GM04504 (cell line): ENCODE measurements at places on chromosomes 7 and 10.

- peak; percentile 46 for DNase-seq
These were observed 158.2 kb downstream of the WNT2 start for GRCh38 chr7:117164620-117165019.

GRCh38 chr7:2926896-2927405, 82.8 kb upstream of the GNA12 start:
- DNase-seq, result no peak

DNA sequence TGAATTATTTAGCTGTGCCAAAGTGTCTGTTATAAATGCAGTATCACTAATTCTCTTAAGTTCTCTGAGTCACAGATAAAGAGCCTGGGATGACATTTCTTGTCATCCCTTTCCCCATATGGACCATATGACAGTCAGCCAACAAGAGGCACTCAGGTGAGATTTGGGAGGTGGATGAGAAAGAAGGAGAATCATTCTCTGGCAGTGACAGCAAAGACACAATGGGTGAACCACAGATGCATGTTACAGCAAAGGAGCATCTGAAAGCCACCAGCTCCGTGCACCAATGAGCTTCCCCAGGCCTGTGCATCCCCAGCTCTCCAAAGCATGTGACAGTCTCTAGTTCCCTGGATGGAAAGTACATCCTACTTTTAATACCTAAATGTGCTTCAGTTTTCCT, 10.8 kb downstream of the GIMAP6 start:
- DNase-seq, result no peak

DNA sequence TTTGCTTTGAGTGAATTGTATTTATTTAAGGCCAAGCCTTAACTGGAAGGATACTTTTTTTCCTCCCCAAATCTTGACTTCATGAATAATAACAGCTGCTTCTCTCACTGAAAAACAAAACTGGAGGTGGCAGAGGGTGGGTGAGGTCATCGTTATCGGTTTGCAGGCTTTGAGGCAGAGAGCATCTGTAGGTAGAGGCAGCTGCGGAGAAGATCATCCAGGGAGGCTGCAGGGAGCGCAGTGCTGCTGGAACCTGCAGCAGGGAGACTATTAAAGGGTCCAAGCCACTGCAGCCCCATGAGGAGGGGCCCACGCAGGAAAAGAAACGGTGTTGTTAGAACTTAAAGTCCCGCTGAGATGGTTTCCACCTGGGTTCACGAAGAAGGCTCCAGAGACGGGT, 112.1 kb upstream of the SDK1 start:
- DNase-seq, result no peak

- DNase-seq, result no peak
These were observed 46.9 kb downstream of the VWA2 start for GRCh38 chr10:114285961-114286441.

DNA sequence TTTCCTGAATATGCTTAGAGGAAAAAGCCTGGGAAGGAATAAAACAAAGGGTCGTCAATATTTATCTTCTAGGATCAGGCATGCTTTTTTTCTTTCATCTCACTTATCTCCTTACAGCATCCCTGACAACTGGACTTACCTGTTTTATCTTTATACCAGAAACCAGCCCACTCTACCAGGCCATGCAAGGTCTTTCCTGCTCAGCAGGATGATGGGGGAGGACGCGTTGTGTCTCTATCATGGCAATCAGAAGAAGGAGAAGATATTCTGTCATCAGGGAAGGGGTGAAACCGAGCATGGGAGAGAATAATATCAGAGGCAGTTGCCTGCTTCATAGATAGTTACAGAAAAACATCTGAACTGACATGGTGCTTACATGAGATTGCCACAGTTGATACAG, 445.6 kb downstream of the DPP6 start:
- DNase-seq, result no peak

- DNase-seq, result no peak
These were observed 6.9 kb downstream of the ADAP1 start for GRCh38 chr7:947391-948210.

DNA sequence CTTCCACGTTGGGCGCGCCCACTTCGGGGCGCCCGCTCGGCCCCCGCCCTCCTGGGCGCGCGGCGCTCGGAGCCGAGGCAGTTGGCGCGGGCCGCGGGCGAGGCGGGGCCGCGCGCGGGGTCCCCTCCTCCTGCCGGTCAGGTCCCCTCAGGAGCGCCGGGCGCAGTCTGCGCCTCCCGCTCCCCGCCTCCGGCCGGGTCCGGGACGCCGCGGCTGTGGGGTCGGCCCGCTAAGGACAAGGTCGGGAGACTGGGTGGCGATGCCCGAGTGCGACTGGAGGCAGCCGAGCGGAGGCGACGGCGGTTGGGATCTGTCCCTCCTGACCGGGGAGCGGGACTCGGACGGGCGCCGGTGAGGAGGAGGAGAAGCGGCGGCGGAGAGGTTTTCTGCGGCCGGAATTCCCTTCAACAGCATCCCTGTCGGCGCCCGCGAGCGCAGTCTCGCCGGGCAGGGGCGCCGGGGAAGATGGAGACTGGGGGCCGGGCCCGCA, at the start of gene ATRNL1:
TSS of gene ATRNL1 (plus strand) at position 80 of the 490 bp plus-strand sequence. CDS start at position 466, 386 bp downstream.
- DNase-seq, result no peak

- no peak for DNase-seq
These were observed 88.8 kb downstream of the SEMA3C start for GRCh38 chr7:80830010-80830409.

DNA sequence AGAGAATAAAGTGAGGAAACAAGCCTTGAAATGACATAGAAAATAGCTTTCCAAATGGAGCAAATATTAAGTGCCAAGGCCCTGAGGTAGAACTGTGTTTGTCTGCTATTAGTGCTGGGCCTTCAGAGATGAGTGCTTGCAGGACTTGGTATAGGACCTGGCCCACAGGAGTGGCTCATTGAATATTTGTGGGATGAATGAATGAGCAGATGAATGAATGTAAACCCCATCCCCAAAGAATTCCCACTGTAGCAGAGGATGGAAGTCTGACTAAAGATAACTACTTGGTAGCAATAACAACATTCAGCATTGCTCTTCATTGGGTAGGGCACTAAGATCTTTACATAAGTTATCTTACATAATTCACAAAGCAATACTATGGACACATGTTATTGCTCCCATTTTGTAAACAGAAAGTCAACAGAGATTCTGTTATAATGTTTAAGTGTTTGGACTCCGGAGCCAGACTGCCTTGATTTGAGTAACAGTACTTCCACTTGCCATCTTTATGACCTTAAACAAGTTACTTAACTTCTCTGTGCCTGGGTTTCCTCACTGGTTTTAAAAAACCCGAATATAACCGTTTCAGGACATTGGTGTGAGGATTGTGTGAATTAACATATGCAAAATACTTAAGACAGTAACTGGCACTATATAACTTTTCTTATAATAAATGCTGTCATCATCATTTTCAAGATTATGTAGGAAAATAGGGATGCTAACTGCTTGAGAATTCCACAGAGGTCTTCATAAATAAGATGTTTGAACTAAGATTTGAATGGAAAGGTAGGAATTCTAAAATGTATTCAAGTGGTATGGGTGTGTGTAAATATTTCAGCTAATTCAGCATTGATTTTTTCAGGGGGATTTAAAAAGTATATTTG, 141.9 kb downstream of the PRKG1 start:
- DNase-seq, result no peak
